ENCODE measurements at places on chromosomes 13 and 19. TPM values are rescaled to one million over a fixed set of nuclear protein-coding genes. Genes with fewer than 3 reads are reported as not detected.

The KCNN4 gene
- 7.7 TPM for total RNA-seq

The ZNF320 gene
- 30.4 TPM for total RNA-seq

The APOE gene
- total RNA-seq, result 168 TPM

The ZNF446 gene
- total RNA-seq, result 17.4 TPM

The NAPSA gene
- total RNA-seq, result 6.0 TPM

The AMER2 gene
- total RNA-seq, result 0.14 TPM

The NXNL1 gene
- not detected for total RNA-seq

The PSG6 gene
- not detected for total RNA-seq

The ISOC2 gene
- total RNA-seq, result 44.2 TPM

The DZIP1 gene
- 5.9 TPM for total RNA-seq

All from type B pancreatic cell (in vitro differentiated cells).